Common myeloid progenitor, CD34-positive (primary cell): ENCODE measurements at places on chromosomes 6 and 20.

- no peak for DNase-seq
These were observed 34.1 kb upstream of the MYLK2 start for GRCh38 chr20:31785089-31785488.

DNA sequence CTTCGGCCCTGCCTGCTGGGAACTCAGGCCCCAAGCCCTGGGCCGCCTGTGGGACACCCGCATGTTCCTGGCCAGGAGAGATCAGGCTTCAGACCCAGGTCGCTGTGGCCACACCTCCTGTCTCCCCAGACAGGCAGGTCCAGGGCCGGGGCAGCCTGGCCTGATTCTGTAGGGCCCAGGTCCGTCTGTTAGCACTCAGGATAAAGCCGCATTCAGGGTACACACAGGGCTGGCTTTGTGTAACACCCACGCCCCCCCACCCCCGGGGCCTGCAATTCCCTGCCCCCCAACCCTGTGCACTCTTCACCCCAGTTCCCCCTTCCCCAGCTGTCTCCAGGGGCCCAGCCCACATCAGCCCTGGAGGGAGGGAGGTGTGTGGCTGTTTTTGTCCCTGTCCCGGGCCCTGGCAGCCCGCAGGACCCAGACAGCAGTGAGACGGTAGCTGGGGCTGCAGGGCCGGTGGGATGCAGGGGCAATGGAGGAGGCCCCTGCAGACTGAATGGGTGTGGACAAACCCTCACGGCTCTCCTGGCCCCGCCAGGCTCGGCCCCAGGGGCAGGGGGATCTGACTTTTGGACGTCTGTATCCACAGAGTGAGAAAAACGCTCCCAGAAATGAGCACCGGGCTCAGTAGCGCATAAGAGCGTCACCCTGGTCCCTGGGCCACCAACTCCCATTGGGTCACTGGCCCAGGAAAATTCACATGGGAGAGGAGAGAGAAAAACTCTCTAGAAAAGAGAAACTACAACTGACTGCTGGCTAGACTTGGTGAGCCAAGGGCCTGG is 42.4 kb upstream of the ZBP1 start:
- DNase-seq, result no peak

GRCh38 chr6:101146389-101146788 is 247.1 kb upstream of the GRIK2 start:
- DNase-seq, result no peak

DNA sequence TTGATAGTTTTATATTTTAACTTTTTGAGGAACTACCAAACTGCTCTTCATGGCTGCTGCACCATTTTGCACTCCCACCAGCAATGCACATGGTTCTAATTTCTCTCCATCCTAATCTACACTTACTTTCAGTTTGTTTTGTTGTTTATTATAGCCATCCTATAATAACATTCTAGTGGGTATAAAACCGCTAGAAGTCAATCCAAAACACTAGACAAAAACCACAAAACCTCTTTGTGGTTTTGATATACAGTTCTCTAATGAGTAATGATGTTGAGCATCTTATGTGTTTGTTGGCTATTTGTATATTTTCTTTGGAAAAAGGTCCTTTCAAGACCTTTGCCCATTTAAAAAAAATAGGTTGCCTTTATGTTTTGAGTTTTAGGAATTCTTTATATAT is 5.6 kb downstream of the RPP21 start:
- DNase-seq, result peak; percentile 19
